Activated T-helper 17 cell treated with anti-CD3 and anti-CD28 coated beads, Interleukin-2, amount 50 U/mL, for 72 hours (primary cell): ENCODE measurements at places on chromosomes 12 and 14. TPM values are rescaled to one million over a fixed set of nuclear protein-coding genes. Genes with fewer than 3 reads are reported as not detected.
A peak's percentile ranks its signal among the peaks of the same experiment; 100 is the strongest.

DNA sequence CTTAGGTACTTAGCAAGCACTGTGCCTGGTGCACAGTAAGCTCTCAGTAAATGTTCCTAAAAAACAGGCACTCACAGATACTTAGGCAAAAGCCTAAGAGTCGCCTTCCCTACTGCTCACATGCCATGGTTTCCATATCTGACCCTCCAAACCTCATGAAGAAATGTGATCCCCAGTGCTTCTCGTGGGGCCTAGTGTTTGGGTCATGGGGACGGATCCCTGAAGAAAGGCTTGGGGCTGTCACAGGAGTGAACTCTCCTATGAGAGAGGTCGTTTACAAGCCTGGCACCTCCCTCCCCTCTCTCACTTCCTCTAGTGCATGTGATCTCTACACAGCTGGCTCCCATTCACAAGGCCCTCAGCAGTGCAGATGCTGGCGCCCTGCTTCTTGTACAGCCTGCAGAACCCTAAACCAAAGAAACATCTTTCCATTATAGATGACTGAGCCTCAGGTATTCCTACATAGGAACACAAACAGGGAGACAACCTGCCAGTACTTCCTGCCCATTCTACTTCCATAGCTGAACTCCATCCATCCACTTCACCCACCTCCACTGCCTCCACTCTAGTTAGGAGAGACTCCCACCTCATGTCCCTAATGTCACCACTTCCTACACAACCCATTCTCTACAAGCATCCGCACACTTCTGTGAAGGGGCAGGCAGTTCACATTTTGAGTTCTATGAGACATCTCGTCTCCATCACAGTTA is 2.9 kb downstream of the SLC15A4 start:
- no peak for ATAC-seq

DNA sequence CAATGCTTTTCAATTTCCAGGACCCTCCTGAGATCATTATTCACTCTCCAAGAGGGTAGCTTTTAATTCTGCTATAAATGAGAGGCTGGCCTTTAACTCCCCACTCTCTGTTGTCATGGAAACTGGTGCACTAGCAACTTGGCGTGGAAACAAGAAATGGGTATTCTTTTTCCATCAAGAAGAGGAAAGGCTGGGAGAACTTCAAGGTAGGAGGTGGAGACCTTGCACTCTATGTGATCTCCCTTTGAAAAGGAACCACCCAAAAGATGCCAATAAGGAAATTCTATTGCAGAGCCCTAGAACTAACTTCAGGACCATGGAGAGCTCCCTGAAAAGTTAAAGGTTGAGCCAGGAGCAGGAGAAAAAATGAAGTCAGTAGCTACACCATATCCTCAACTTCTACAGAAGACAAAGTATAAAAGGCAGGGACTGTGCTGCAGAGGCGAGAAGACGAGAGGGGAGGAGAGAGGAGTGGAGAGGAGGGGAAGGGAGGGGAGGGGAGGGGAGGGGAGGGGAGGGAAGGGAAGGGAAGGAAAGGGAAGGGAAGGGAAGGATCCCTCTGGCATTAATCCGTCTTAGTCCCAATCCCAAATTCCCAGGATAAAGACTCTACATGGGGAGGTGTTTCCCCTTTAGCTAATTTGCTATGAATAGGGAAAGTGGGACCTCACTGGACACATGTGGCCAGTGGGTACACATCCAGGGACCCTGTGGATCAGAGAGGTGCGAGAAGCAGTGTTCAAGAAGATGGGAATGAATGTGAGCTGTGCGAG is 46.7 kb upstream of the FICD start:
- ATAC-seq = no peak

GRCh38 chr12:99092100-99092851 is 447.2 kb downstream of the APAF1 start:
- no peak for ATAC-seq

- no peak for ATAC-seq
Observed at GRCh38 chr12:120846721-120847120, 57.4 kb downstream of the SPPL3 start.

DNA sequence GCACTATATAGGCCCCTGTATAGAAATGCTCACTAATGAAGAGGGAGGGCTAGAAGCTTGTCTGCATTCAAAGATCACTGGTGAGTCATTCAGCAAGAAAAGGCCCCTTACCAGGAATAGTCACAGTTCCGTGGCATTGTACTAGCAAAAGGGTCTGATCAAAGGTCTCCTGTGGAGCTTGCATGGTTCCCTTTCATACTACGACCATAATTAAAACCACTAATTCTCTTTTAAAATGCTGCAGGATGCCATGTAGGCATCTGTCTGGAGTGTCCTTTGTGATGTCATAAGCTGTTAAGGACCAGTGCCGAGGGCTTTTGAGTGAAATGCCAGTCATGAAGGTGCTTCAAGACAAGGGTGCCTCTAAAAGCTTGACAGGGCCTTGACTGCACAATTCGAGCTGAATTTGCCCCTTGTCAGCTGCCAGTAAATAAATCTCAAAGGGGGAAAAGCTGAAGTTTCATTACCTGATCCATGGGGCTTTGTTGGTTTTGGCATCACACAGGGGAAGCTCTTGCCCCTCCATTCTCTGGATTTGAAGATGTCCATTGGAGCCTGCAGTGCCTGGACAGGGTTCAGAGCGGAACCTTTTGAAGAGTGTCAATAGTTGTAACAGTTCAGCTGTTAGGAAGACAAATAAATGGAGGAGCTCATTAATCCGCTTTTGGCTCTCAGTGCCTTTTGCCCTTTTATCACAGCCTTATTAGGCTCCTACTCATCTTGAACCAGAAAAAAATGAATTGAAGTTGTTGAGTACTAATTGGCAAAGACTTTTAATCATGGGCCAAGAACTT is 69.1 kb downstream of the TMEM260 start:
- ATAC-seq = no peak

DNA sequence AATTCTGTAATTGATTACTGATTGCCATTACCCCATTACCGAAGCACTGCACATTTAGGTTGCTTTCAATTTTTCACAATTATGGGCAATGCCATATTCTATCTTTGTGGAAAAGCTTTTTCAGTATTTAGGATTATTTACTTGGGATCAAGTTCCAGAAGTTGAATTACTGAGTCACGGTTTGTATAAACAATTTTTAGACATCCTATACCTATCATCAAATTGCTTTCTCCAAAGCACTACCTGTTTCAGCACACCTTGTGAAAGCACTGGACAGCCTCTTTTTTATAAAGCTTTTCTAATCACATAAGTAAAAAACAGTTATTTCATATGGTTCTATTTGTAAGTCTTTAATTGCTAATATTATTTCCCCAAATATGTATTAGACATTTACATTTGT is 221.5 kb upstream of the CAND1 start:
- no peak for ATAC-seq

GRCh38 chr14:23060536-23061260 is 3.4 kb upstream of the CDH24 start:
- ATAC-seq = no peak

DNA sequence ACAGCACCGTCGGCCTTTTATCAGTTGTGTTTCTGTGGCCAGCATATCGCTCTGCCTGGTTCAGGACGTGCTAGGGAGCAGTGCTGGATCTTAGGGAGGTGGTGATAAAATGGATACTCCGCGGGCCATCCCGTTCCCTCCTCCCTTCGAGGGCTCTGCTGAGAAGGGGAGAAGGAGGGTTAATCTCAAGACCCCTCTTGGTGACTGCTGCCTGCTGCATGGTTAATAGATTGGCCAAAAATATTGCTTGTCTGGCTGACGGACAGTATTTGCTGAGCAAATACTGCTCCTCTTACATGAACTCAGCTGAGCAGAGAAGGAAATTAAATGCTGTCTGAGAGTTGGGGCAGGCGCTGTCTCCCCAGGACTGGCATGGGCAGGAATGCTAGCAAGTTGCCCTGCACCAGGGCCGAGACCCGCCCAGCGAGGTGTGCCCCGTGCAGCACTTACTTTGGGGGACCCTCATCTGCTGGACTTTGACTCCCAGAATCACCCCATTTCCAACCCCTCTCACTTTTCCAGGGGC is 1.2 kb downstream of the FBRSL1 start:
- ATAC-seq = no peak

GRCh38 chr12:1978078-1978862 is 26.0 kb downstream of the DCP1B start:
- no peak for ATAC-seq

DNA sequence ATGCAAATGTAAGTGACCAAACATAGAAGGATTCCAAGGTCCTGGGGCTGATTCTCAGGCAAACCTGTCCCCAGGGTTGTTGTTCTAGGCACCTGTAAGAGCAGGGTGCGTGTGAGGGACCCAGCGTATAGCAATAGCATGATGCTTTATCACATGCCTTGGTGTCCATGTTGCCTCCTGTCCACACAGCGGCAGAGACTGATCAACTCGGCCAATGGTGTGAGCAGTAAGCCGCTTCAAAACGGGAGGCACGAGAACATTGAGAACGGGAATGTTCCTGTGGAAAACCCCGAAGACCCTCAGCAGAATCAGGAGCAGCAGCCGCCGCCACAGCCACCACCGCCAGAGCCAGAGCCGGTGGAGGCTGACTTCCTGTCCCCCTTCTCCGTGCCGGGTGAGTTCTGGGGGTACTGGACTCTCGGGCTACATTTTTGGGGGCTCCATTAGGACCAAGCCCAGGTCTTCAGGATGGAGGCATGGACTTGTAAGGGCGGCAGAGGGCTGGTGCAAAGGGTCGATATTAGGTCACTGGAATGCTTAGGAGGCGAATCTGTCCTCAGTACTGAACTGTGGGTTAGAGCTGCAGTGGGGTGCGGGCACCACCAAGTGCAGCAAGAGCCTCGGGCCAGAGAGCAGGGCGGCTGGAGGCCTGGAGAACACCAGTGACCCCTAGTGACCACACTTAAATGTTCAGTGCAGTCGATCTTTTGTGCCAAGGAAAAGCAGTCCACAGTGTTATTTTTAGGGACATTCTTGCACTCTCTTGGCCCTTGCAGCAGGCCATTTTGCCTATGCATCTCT is 57.2 kb upstream of the RIN3 start:
- peak; percentile 28 for ATAC-seq

DNA sequence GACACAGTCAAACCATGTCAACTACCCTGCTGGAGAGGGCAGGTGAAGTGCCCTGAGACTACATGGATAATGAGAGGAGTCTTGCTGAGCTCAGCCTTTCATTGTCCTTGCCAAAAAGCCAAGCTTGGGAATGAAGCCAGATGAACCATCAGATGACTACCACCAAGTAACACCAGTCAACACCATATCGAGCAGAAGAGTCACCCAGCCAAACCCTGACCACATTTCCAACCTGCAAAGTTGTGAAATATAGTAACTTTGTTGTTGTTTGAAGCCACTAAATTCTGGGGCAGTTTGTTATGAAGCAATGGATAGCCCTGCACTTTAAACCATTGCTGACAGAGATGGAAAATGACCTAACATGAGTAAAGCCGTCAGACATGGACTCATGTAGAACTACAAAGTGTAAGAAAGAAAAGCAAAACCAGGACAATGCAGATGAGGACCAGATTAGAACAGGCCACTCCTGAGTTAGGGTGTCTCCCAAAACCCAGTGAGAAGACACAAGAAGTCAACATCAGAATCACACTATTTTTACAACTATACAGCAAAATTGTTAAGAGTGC is 12.5 kb upstream of the CRADD start:
- no peak for ATAC-seq

- no peak for ATAC-seq
Observed at GRCh38 chr12:82187595-82187994, 170.6 kb downstream of the CCDC59 start.

GRCh38 chr12:69714542-69714941 is 15.4 kb upstream of the BEST3 start:
- ATAC-seq = no peak

- no peak for ATAC-seq
Observed at GRCh38 chr14:62017651-62018230, 255.5 kb downstream of the SNAPC1 start.

- ATAC-seq = no peak
Observed at GRCh38 chr12:118846416-118846815, 134.9 kb upstream of the SRRM4 start.

DNA sequence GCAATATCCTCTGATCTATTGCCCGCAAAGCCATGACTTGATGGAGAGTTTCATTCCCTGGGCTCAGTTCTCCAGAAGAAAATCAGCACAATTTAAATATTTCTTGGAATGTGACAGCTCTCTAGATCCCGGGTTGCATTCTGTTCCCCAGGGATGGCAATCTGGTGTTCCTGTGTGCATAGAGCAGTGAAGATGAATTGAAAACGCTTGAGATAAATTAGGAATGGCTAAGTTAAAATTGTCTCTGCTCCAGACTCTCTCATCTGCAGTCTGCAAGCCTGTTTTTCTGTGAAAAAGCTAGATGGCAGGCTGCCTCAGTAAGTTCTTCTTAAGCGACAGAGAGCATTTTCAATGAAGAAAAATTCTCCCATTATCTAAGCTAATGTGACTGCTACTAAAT is 582.5 kb upstream of the MGAT4C start:
- no peak for ATAC-seq

DNA sequence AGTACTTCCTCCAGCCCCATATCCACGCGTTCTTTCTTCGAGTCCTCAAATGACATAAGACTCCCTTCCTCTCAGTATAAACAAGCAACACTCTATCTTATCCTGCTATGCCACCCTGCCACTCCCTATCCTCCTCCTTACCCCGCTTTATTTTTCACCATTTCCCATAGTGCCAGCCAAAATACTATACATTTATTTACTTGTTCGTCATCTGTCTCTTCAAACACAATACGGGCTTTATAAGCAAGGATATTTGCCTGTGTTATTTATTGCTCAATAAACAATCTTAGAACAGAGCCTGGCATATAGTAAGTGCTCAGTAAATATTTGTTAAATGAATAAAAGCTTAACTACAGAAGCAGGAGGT is 444.9 kb downstream of the EGLN3 start:
- no peak for ATAC-seq

GRCh38 chr14:90976101-90976500 is 84.3 kb downstream of the RPS6KA5 start:
- ATAC-seq = no peak

DNA sequence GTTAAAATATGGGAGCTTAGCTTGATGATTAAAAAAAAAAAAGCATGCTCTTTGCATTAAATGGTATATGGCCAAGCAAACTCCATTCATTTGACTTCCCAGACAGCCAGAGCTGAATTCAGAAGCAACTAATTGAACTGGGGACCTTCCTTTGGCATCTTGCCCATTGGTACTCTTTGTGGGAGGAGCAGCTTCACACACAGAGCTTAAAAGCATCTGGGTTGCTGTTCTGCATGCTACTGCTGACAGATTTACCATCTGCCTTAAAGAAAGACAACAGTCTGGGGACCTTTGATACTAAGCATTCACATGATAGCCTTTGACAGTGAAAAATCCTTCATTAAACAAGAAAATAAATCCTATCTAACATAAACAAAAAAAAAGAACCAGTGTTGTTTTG is 977.9 kb downstream of the TMTC2 start:
- no peak for ATAC-seq

GRCh38 chr14:33900706-33901105 is 50.2 kb downstream of the EGLN3 start:
- ATAC-seq = no peak

- no peak for ATAC-seq
Observed at GRCh38 chr14:77058117-77058516, 29.6 kb upstream of the IRF2BPL start.

- ATAC-seq = no peak
Observed at GRCh38 chr12:58465418-58465817, 454.9 kb downstream of the LRIG3 start.

GRCh38 chr12:48414021-48414420 is 58.3 kb upstream of the ANP32D start:
- ATAC-seq = no peak

- ATAC-seq = no peak
Observed at GRCh38 chr14:25698111-25698510, 648.2 kb upstream of the STXBP6 start.

The ANKRD33 gene
- not detected for total RNA-seq

The FOXG1 gene
- not detected for total RNA-seq

The IFNG-AS1 gene
- total RNA-seq = not detected

The IRAK3 gene
- 1.8 TPM for total RNA-seq

The BMAL2 gene
- total RNA-seq = 12.0 TPM

The CGRRF1 gene
- 13.5 TPM for total RNA-seq

The LPAR5 gene
- 4.5 TPM for total RNA-seq

The WNK1 gene
- total RNA-seq = 252 TPM
